ENCODE measurements at places on chromosomes 3 and 15.

DNA sequence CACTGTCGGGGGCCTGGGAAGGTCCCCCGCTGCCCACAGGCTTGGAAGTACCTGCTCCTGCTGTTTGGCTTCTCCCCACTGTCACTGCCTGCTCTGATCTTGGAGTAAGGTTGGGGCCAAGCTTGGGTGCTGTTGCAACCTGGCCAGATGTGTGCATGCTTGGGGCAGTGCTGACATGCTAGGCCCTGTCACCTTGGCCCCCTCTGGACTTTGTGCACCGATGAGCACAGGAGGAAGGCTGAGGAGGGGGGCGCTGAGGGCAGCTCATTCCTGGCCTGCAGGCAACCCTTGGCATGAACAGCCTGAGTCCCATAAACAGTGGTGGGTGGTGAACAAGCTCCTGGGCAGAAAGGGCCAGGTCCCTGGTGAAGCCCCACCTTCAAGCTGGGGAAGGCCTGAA, 4.0 kb upstream of the XCR1 start:
- DNase-seq: no peak

DNA sequence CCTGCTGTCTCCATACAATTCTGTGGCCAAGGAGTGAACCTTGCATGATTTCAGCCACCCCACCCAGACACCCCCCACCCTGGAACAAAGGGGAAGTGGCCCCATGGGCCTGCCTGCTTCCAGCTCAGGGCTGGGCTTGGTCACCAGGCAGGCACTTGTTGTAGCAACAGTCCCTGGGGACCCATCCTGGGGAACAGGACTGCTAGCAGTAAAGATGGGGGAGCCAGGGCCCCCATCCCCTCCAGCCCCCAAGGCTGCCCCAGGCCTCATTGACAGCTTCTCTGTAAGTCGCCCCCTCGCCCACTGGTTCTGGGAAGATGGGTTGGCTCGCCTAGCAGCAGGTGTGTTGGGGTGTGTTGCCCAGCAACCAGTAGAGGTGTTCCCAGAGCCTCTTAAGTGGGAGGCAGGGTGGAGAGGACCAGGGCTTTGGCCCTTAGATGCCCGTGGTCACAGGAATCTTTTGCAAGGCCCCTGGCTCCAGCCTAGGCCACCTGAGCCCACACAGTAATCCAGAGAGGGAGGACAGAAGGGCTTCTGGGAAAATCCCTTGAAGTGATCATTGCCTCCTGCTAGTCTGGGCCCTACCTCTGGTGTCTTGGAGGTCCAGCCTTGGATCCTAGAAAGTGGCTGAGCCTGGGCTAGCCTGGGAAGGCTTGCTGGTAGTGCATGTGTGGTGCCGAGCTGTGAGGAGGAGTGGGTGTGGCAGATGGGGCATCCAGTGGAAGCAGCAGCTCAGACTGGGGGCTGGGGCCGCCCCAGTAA, 48.9 kb downstream of the CYP11A1 start:
- DNase-seq: no peak

- DNase-seq: no peak
Observed at GRCh38 chr3:58025837-58026569, 17.8 kb downstream of the FLNB start.

GRCh38 chr3:24793896-24794295, 299.2 kb upstream of the THRB start:
- DNase-seq: no peak

GRCh38 chr15:78417754-78418630, 20.0 kb upstream of the IREB2 start:
- DNase-seq: no peak

GRCh38 chr3:189269365-189269764, 97.6 kb downstream of the TPRG1 start:
- DNase-seq: no peak

DNA sequence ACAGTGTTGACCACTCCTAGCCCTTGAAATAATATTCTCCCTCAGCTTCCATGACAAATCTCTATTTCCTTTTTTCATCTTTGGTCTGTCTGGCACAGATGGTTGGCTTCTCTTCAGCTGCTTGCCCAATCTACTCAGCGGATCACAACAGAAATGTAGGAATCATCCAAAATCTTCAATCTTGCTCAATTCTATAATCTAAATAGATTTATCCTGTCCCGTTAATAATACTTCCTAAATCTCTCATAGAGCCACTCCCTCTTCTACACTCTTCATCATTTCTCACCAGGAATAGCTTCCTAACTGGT, 3.8 kb downstream of the PEAK1 start:
- no peak for DNase-seq

GRCh38 chr3:87167628-87168456, 59.3 kb upstream of the CHMP2B start:
- DNase-seq: no peak

- DNase-seq: no peak
Observed at GRCh38 chr15:66962522-66962921, 102.9 kb upstream of the SMAD3 start.

GRCh38 chr15:100009372-100009771, 276.1 kb upstream of the LYSMD4 start:
- DNase-seq: no peak

- no peak for DNase-seq
Observed at GRCh38 chr15:42619656-42620371, 44.4 kb downstream of the STARD9 start.

Data from activated CD4-positive, alpha-beta T cell treated with anti-CD3 and anti-CD28 coated beads, Interleukin-2, amount 50 U/mL, for 24 hours (primary cell).